ENCODE measurements at places on chromosomes 7 and 10.

- no peak for DNase-seq
Observed at GRCh38 chr7:84633-85020, 107.7 kb upstream of the FAM20C start.

DNA sequence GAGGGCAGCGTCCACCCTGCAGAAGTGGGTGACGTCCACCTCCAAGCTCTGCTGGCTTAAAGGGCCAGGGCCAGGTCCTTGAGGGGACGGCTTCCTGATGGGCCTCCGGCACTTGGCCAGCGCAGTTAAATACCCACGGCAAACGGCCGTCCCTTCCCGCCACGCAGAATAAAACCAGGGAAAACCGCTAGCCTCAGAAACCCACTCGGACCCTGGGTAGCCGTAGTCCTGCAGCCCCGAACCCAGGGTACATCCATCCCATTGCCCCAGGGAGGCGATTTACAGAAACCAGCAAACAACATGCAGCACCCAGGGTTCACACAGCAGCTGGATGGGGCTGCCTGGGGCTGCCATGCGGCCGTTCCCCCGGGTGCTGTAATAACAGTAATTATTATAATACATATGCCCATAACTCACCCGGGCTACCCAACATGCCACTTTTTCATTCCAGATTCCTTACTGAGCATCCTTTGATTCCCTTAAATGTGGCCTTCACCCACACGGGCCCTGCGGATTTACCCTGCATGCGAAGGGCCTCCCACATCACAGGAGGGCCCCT is 81.5 kb upstream of the PDGFA start:
- no peak for DNase-seq

DNA sequence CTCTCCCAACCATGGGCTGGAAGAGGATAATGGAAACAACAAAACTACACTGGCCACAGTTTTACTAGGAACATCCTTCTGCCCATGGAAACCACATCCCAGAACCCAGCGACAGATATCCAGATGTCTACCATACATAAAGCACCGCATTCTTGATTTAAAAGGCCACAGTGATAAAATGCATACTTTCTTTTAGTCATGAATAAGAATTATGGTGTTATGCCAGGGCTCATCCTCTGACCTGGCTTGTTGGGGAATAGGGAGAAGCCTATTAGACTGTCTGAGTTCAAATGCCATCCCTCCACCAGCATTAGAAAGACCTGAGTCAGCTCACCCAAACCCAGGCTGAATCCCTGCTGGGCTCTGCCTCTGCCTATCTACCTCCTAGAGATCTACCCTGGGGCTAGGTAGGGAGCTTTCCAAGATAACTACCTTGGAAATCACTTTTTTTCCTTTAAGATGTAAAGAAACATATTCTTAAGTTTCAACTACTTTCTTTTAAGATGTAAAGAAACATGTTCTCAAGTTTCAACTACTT is 5.2 kb downstream of the ABCA13 start:
- no peak for DNase-seq

GRCh38 chr7:42877862-42878261 is 34.0 kb downstream of the C7orf25 start:
- no peak for DNase-seq

DNA sequence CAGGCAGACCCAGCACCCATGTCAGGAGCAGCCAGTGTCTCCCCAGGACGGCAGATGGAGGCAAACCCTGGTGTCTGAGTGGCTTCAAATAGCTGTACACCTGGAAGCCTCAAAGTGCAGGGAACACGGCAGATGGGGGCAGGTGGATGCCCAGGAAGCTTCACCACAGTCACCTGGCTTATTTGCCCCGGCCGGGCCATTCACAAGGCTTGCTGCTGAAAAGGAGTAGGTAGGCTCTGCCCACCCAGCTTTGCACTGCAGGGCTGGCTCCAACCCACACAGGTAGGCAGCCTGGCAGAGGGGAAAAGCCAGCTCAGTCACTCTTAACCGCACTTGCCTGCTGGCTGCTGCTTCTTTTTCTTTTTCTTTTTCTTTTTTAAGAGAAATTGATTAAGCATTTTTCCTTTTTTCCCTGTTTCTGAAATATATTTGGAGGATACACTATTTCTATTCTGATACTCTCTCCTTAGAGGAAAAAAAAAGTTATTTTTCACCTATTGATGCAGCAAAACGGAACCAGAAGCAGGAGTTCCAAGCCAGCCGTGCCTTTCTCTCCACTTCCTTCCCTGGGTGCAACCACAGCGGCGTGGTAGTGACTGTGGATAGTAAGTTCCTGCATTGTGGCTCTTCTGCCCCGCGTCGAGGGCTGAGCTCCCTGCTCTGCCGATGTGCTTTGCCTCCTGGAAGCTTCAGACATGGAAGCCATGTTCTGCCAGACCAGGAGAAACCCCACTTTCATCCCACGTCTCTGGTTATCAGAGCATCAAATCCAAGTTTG is 118.3 kb downstream of the KLF6 start:
- no peak for DNase-seq

DNA sequence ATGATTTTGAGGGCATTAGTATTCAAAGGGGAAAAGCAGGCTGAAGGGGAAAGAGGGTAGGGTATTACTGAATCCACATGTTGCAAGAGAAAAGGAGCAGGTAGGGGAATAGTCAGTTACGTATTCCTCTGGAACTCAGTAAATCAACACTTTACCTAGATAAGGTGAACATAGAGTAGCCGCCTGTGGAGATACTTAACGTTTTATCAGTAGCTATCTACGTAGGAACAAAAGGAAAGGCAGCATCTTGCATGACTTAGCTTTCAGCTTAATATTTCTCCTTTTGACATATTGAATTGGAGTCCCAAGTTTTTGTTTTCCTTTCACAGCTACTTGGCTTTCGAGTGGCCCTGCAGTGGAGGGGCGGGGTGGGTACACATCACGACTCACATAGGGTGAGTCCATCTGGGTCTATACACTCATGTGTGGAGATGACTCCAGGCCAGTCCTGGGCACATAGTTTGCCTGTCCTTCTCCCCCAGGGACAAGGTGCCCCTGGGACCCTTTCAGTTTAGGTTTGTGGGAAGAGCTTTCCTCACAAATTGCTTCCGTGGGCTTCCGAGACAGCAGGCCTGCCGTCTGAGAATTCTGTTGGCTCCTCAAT is 48.1 kb downstream of the CCNY start:
- no peak for DNase-seq
